ENCODE measurements at places on chromosomes 3 and 15. TPM values are rescaled to one million over a fixed set of nuclear protein-coding genes. Genes with fewer than 3 reads are reported as not detected.
A peak's percentile ranks its signal among the peaks of the same experiment; 100 is the strongest.

GOLGA8O gene
- not detected for total RNA-seq

ARGFX gene
- total RNA-seq = not detected

SLC4A7 gene
- total RNA-seq = 114 TPM

IL12A gene
- total RNA-seq = 0.77 TPM

DNA sequence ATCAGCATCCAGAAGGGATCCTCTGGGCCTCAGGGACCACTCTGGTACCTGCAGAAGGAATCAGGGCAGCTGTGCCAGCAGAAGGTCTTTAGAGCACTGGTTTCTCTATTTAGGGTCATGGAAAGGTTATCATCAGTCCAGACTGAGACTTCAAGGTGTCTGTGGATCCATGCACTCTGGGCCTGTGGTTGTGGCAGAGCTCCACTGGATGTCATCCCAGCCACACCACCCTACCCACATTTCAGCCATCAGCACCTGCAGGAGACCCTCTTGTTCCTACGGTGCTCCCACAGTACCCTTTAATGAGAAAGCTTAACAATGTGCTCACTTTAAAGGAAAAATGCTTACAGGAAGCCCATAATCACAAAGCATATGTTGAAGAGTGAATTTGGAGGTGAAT lies 603.4 kb upstream of the CCDC54 start:
- DNase-seq = no peak

DNA sequence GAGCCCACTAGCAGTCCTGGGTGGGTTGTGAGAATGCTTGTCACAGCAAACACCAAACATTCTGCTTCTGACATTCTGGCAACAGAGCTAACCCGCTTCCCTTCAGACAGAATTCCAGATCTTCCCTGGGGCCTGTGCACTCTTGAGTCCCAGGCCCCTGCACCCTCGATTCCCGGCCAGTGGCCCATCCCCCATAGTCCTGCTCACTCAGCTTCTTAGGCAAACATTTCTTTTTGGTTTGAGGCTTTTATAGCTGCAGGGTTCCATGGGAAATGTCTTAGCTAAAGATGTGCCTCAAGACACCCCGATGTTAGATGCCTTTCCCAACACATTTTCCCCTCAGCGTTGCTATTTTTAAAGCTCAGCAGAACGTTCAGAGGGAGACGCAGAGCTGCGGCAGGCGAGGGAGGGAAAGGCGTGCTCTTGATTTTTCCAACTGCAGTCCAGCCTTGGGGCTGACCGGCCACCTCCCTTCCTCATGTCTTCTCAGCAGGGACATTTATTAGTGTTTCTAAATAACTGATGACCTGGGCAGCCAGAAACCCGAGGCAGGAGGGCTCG lies 35.2 kb downstream of the ABTB1 start:
- DNase-seq = no peak

- DNase-seq = no peak
These were observed 34.2 kb upstream of the GALNT15 start for GRCh38 chr3:16140116-16140893.

- no peak for DNase-seq
These were observed 171.4 kb upstream of the ALCAM start for GRCh38 chr3:105195260-105195659.

DNA sequence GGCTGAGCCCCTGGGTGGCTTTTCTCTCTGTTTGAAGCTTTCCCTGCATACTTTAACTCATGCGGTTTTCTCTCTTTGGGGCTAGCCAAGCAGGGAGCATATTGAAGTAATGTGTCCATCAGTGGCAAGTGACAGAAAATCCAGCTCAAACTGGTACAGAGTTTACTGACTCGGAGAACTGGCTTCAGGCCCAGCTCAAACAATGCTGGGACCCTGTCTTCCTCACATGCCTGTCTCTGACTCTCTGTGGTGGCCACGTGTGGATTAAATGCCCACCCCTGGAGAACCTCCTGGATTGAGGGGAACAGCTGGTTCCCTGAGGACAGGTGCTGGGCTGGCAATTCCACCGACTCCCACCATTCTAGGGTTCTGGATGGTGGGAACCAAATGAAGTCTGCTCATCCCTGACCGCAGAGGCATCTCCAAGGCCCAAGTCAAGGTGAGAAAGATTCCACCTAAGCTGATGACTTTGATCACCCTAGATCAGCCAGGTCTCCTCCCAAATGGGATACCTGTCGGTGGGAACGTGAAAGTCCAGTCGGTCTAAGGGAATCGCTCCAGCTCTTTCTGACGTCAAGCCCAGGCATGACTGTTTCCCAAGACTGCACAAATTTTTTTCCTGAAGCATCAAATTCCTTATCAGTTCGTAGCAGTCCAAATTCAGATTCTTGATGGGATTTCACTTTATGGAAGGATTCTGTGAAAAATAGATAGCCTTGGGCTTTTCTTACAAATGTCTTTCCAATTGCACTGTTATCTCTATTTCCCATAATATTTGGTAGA lies 16.3 kb upstream of the HDAC11 start:
- no peak for DNase-seq

DNA sequence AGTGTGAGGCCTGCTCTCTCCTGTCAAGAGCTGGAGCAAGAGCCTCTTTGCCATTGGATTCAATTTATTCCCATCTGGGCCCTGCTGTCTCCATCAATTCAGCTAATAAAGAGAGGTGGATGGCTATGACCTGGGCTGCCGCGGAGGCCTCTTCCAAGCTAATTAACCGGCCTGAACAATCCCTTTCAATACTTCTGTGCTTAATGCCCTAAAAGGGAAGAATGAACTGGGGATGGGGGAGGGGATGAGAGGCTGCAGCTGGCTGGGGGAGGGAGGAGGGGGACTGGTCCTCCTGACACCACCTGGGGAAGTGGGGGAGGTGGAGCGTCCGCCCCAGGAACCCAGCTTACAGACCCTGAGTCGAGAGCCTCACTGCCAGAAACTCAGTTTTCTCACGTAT lies 33.4 kb upstream of the PRR23E start:
- DNase-seq = peak; percentile 86

- no peak for DNase-seq
These were observed 177.2 kb downstream of the CBLB start for GRCh38 chr3:105691633-105692032.

GRCh38 chr3:67804089-67804488 lies 149.7 kb upstream of the SUCLG2 start:
- DNase-seq = no peak

GRCh38 chr3:160049988-160050387 lies 61.4 kb downstream of the IL12A start:
- no peak for DNase-seq

GRCh38 chr3:59573911-59574310 lies 524.1 kb upstream of the CFAP20DC start:
- DNase-seq = no peak
